ENCODE measurements at places on chromosomes 1 and 21.

GRCh38 chr1:67917006-67917405 is 83.7 kb upstream of the GNG12 start:
- DNase-seq = no peak

DNA sequence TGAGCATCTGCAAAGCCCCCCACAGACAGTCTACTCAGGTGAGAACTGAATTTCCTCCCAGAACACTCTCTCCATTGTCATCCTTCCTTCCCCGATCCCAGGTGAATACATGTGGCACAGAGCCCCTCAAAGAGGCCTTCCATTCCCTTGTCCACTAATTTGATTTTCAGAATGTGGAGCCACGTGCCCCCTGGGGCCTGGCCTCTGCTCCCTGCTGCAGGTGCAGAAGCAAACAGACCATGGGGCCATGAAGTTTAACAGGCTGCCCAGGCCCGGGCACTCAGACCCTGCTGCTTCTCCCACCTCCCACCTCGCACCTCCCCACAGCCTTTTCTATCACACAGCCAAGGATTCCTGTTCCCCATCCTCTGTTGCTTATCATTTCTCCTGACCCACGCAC is 243.8 kb upstream of the RAB4A start:
- no peak for DNase-seq

DNA sequence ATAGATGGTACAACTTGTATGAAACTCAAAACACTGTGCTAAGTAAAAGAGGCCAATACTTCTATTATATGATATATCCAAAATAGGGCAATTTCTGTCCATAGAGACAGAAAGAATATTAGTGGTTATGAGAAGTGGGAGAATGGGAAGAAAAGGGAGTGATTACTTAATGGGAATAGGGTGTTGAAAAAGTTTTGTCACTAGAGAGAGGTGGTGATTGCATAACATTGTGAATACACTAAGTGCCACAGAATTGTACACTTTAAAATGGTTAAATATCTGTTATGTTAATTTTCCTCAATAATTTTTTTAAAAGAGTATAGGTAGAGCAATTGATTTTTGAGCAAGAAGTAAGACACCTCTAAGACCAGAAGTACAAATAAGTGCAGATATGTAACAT is 29.7 kb downstream of the GNAT2 start:
- DNase-seq = no peak

GRCh38 chr1:9442278-9442846 is 96.9 kb upstream of the SLC25A33 start:
- DNase-seq = no peak

- no peak for DNase-seq
These were observed 38.2 kb upstream of the PKP1 start for GRCh38 chr1:201245082-201245481.

DNA sequence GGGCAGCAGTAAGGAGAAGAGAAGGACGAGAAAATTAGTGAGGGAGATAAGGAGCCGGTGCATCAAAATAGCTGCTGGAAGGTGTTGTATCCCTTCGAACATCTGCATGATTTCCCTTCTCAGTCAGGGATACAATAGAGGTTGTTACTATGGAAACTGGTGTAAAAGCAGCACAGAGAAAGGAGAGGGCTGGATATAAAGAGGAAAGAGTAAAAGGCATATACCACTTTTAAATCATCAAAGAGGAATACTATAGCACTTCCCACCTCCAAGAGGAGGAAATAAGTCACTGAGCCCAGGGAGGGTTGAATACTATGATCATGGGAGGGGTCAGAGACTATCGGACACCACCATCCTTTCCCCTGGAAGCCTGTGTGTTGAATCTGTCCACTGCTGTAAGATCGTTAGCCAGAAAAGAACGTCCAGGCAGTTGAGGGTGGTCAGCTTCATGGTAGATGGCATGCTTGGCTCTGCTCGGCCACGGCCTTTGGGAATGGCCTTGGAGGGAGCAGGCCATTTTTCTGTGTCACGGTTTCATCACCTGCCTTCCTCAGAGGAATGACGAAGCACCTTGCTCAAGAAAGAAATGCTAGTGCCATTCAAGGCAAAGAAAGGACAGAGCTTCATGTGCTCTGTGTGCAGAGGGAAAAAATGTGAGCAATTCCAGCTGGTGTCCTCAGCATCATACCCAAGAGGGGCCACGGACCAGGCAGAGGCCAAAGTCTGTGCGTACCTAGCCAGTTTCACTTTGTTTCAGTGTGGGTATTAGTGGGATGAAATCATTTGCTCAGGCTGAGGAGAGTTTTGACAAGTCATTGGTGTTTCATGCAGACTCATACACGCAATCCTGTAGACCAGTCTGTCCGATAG is 64.2 kb downstream of the IRF2BP2 start:
- no peak for DNase-seq

DNA sequence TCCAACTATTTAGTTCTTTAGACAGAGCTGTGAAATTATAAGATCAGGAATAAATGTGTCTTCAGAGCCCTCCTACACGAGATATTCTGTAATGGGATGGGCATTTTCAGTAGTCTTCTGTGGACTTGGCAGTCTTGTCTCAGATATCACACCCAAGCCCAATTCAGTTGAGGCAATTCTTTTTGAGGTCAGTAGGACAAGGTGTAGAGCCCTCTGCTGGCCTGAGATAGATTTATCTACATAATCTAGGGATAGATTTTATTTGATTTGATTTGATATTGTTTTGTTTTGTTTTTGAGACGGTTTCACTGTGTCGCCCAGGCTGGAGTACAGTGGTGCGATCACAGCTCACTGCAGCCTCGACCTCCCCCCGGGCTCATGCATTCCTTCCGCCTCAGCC is 77.5 kb downstream of the FMN2 start:
- DNase-seq = no peak

- DNase-seq = no peak
These were observed 133.7 kb downstream of the S1PR1 start for GRCh38 chr1:101370488-101370887.

DNA sequence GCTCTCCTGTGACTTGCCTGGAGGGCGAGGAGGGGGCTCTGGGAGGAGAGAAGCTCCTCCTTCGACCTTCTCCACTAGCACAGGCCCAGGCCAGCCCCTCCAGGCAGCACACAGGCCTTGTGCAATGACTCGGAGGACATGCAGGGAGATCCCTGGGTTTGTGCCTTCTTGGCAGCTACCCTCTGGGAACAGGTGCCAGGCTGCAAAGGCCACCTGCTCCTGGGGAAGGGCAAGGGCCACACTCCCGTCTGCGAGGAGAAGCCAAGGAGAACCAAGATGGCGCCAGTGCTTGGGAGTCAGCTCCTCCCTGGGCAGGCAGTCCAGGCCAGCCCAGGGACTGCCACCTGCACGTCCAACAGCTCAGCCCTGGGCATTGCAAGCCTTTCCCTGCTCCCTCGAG is 15.3 kb downstream of the CASZ1 start:
- no peak for DNase-seq

- peak; percentile 7 for DNase-seq
These were observed 513 bp downstream of the GTF2B start for GRCh38 chr1:88890791-88891317.

DNA sequence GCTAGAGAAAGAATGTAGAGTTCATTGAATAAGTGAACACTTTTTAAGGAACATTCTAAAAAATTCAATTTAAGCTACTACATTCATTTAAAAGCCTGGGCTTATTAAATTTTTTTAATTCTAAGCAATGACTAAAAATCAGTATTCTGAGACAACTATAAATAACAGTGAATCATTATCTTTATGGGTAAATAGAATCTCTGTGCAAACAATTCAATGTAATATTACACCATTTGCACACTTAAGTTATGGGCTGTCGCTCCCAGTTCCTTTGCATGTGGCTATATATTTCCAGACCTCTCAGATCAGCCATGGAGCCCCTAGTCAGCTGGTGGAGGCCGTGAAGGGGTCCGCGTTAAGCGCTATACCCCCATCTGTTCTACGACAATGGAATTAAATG is 65.1 kb downstream of the KCNK1 start:
- no peak for DNase-seq

DNA sequence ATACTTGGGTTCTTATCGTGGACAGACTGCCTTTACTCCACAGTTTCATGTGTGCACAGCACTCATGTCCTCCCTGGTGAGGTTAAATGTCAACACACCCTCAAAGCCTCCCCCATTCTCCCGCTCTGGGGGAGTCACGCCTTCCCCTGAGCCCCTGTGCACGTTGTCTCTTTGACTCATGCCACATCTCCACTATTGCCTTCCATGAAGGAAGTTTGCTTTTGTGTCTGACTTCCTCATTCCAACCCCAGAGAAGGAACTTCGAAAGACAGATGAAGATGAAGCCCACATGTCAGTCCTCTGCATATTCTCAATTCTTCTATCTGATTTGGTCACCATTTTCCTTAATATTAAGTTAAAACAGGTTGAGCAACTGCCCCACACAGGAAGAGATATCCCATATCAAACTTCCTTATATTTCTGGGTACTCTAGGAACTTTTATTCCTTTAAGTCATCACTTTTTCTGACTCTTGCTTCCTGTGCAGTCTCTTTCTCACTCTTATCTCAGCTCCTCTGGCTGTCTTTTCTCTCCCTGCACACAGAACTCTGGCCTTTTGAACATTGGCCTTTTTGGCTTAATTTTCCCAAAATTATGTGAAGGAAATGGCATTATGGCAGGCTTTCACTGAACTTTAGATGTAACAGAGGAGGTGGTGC is 41.5 kb downstream of the C4BPA start:
- DNase-seq = peak; percentile 25

GRCh38 chr21:44531606-44532564 is 8.1 kb downstream of the KRTAP10-1 start:
- DNase-seq = no peak

GRCh38 chr21:35925497-35925896 is 134.8 kb downstream of the SETD4 start:
- DNase-seq = no peak

GRCh38 chr1:209387969-209388329 is 195.6 kb upstream of the CAMK1G start:
- DNase-seq = no peak

DNA sequence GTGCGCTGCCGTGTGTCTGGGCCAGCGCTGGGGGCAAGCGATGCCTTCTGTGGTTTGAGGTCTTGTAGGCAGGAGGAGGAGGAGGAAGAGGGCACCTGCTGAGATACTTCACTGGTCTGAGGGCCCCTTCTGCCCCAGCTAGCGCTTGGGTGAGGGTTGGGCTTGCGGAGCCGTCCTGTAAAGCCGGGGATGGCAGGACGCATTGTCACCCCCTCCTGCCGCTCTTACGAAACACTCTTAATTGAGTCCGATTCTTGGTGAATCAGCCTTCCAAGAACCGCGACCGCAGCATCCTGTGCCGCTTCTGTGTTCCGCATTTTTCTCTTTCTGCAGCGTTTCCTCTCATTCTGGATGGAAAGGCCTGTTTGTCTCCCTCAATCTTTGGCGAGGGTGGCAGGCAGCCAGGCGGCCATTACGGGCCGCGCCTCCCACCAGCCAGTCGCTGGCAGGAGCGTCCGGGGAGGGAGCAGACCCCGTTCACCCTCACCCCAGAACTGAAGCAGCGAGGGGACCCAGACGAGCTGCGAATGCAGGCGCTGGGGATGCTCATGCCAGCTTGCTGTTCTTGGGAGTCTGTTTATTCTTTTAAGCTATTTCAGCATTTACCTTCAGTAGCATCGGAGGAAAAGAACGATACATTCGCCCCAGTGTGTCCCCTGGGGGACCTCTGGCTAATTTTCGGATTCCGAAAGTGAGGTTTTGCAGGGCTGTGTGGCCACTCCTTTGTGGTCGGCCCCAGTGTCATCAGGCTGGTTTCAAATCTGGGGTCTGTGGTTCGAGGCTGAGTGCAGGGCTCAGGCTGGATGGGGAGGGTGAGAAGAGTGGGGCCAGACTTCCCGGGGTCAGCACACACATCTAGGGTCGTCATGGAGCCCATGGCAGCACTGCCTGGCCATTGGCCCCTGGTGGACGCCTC is 62.7 kb downstream of the SKI start:
- DNase-seq = peak; percentile 99

- no peak for DNase-seq
These were observed 42.7 kb upstream of the TMEM51 start for GRCh38 chr1:15110867-15111230.

DNA sequence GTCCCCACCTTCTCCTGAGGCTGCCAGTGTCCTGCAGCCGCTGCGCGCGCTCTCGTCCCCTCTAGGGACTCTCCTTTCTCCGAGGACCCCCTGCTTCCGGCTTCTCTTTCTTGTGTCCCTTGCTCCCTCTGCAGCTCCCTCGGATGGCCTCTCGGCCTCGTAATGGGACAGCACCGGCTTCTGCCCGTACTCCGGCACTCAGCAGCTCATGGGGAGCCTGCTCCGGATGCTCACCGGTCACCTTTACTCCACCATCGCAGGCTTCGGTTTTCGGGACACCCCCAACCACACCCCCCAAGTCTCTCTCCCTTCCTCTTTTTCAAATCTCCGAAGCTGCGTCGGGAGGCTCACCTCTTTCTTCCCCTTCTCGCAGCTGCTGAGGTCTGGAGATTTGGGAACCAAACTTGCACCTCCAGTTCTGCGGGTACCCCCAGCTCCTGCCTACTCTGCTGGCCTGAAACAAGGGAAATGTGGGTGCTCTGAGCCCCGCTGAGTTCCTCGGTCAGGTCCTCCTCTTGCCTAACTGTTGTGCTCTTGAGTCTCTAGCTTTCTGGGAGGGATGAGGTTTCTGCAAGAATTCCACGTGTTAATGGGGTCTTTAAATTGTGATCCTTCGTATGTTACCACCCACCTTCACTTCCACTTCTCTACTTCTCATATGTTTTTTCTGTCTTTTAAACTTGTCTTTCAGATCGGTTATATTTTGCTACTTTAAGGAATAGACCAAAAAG is 930 bp downstream of the CDC14A start:
- peak; percentile 41 for DNase-seq

DNA sequence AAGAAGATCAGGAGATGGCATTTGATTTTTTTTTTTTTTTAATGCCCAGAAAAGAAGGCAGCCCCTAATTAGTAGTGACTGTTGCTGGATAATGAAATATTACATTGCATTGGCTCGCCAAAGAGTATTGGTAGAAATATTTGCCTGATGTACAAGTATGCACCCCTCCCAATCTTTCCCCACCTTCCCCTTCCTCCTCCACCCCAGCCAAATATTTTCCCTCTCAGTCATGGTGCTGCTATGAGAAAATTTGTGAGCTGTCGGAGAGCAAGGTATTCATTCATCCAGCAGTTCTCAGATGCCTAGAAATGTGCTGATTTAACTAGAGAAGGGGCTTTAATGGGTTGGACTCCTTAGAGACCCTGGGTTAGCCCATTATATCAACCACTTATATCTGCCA is 50.5 kb upstream of the IKBKE start:
- DNase-seq = no peak

DNA sequence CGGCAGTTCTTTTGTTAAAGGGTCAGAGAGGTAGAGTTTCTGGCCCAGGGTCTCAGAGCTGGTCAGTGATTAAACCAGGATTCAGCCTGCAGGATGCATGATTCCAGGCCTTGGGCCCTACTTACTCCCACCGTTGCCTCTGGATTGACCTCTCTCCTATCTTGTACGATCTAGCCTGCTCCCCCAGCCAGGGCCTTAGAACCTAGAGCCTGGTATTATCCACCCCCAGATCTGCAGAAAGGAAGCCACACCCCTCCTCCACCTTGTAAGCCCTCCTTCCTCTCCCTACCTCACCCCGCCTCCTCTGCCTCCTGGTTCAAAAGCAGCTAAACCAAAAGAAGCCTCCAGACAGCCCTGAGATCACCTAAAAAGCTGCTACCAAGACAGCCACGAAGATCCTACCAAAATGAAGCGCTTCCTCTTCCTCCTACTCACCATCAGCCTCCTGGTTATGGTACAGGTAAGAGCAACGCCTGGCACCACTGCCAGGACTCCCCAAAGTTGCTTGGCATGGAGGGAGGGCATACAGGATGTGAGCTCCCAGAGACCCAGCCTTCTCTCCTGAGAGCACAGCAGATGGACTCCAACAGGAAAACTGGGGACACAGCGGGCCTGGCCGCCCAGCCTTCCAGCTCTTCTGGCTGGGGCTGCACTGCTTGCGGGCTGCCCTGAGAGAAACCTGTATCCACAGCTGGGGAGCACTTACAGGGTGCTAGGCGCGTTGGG is at the start of gene CD52:
CD52 (plus strand) TSS at position 347 of the 726 bp plus-strand sequence; CDS start at position 407, 60 bp downstream.
- DNase-seq = no peak
